SJSA1 (cell line): ENCODE measurements at places on chromosomes 7 and 10. TPM values are rescaled to one million over a fixed set of nuclear protein-coding genes. Genes with fewer than 3 reads are reported as not detected.

DNA sequence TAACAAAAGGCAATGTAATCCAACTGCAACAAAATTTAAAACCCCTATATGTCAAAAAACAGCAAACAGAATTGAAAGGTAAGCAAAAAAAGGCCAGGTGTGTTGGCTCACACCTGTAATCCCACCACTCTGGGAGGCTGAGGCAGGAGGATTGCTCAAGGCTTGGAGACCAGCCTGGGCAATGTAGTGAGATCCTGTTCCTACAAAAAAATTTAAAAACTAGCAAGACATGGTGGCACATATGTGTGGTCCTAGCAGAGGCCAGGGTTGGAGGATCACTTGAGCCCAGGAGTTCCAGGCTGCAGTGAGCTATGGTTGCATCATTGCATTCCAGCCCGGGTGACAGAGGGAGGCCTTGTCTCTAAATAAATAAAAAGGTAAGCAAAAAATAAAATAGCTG is 212.1 kb upstream of the KLF14 start:
- DNase-seq: no peak

- DNase-seq: no peak
These were observed 1.4 kb upstream of the GIMAP5 start for GRCh38 chr7:150735596-150736358.

DNA sequence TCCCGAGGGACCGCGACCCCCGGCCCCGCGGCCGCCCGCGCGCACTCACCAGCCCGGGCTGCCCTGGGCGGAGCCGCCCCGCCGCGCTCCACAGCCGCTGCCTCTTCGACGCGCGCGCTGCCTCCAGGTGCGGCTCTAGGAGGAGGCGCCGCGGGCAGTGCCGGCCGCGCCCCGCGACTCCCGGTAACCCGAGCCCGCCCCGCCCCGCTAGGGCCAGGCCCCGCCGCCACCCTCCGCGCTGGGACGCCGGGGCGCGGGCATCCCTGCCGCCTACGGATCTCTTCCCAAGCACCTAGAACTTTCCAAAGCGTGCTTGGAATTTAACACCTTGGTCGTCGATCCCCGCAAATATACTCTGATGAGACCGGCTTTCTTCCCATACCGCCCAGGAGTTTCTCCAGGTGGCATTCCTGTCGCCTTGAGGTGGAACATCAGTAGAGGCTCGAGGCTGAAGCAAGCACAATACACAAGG is at the start of gene SLC26A5:
TSS of gene SLC26A5 (minus strand) at position 159 of the 472 bp plus-strand sequence. CDS start 24,693 bp downstream, outside the sequence.
- DNase-seq: no peak

The TUBAL3 gene
- not detected in 2 replicates for total RNA-seq

The CYP2C8 gene
- total RNA-seq: not detected in 2 replicates

The PTPN12 gene
- 24.7 and 34.8 TPM in 2 replicates for total RNA-seq

The CC2D2B gene
- 0.08 TPM in 1 of 2 replicates, not detected in the other for total RNA-seq

- no peak for DNase-seq
These were observed 77.2 kb downstream of the DYNC2I1 start for GRCh38 chr7:158933468-158934139.

The GRM3 gene
- total RNA-seq: not detected in 2 replicates

GRCh38 chr7:50308532-50309385 is 4.2 kb downstream of the IKZF1 start:
- no peak for DNase-seq

DNA sequence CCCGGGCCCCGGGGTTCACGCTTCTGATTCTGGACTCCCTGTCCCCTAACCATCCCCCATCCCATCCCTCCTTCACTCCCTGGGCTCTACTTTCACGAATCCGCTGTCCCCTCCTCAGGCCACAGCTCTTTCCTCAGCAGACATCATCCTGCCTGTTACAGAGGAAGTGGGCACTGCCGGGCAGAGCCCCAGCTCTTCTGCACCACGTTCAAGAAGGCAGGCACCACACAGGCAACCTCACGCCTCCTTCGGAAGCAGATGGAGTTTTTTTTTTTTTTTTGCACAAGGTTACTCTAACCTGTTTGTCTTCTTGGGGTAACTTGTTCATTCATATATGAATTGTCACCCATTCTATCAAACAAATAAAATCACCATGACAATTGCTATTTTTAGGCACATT is 17.9 kb upstream of the ZNF32 start:
- DNase-seq: no peak

- DNase-seq: no peak
These were observed 63.1 kb upstream of the TFEC start for GRCh38 chr7:116093516-116094301.

DNA sequence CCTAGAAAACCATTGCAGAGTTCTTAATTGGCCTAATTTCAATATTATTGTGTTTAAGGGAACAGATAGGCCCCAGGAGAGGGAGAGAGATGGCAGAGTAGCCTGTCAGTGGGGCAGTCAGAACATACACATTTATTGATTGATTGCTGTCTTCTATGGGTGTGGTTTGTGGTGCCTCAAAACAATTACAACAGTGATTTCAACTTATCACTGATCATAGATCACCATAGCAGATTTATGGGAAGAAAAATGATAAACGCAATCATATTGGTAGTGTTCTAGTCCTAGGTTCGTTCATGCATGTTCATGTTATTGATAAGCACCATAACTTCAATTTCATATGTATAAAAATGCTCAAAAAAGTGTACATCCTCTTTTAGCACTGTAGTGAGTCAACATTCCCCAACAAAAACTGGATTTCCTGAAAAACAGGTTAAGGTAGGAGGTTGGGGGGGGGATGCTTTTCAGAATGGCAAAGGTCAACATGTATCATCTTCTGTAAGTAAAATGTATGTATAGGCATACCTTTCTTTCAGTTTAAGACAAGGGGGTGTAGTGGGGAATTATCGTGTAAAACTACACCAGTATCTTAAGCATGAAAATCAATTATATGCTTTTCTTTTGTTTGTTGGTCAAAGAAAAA is 1.1 kb upstream of the TNKS2 start:
- no peak for DNase-seq

The AKR1C2 gene
- total RNA-seq: 0.18 TPM in 1 of 2 replicates, not detected in the other

The IRF5 gene
- 0.08 TPM in 1 of 2 replicates, not detected in the other for total RNA-seq

DNA sequence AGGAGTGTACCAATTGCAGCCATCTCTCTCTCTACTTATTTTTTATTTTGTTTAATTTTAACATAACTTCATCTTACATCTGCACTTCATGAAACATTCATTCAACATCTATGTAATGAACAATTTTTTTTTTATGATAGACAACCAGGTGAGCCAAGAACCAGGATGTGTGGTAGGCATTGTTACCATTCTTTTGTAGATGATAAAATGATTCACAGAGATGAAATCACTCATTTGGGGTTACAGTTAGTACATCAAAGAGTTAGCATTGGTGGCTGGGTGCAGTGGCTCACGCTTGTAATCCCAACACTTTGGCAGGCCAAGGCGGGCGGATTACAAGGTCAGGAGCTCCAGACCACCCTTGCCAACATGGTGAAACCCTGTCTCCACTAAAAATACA is 127.8 kb downstream of the HDAC9 start:
- no peak for DNase-seq

GRCh38 chr7:22675917-22676343 is 51.1 kb upstream of the IL6 start:
- no peak for DNase-seq

The ANKRD7 gene
- 0.55 TPM in 1 of 2 replicates, not detected in the other for total RNA-seq

The ATRNL1 gene
- 32.1 and 36.2 TPM in 2 replicates for total RNA-seq
